ENCODE measurements at places on chromosomes 2 and 18.
A peak's percentile ranks its signal among the peaks of the same experiment; 100 is the strongest.

DNA sequence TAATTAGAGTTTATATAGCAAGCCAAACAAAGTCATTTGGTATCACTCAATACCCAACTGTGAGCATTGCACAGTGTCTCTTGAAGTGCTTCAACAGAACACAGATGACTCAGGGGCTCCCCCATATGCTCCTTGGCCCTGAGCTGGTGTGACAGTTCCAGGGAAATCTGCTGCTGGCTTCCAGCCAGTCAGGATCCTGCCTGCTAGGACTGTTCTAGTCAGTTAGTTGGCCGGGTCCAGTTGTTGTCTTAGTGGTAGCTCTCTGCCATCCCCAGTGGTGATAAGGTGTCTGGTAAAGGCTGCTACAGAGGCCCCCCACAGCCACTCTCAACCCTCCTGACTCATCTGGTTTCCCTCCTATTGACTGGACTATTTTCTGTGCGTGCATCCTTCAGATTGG is 100.3 kb downstream of the IRS1 start:
- no peak for DNase-seq

GRCh38 chr2:213148572-213149261 is 2.7 kb downstream of the IKZF2 start:
- DNase-seq: no peak

DNA sequence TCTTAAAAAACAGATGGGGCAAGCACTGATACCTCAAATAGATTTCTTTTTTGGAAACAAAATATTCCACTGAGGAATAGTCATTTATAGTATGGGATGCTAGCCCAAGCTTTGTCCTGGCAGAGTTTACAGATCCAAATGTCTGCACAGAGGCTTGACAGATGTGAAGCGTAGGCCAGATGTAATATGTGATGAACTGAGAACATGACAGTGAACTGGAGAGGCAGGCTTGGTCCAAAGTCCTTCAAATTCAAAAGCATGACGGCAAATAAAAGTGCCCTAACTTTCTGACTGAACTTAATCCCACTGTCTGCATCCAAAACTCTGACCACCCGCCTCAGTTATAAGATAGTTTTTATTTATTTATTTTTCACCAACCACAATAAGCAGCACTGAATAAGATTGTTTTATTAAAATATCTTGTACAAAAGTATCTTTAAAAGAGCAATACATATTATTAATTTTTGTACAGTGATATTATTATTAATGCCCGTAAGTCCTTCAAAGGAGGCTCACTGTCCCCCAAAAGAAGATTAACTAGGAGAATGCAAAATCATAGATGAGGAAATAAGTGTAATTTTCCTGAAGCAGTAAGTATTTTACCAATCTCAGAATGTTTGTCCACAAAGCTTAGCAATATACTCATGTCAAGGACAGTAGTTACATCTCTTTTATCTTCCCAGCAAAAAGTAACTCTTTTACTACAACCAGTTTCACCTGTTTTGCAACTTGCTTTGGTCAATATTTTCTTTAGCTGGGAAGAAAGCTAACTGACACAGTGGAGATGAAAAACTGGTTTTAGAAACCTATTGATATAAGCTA is 10.7 kb upstream of the SPOPL start:
- no peak for DNase-seq

DNA sequence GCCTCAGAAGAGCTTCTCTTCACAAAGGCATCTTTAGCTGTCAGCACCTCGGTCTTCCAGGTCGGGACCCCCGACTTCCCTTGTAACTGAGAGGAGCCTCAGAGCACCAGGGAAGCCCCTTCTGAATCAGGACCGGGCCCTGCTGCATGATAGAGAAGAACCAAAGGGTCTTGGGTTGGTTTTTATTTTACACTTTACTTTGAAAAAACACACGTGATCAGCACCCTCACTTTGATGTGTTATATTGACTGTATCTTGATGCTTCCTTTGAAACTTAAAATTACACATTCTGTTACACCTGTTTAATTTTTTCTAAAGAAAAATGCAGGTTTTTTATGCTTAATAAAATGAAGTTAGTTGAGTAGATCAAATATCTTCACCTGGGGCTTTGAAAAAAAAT is 202.3 kb downstream of the FAM210A start:
- no peak for DNase-seq

GRCh38 chr2:172560721-172561120 is 4.8 kb downstream of the PDK1 start:
- no peak for DNase-seq

DNA sequence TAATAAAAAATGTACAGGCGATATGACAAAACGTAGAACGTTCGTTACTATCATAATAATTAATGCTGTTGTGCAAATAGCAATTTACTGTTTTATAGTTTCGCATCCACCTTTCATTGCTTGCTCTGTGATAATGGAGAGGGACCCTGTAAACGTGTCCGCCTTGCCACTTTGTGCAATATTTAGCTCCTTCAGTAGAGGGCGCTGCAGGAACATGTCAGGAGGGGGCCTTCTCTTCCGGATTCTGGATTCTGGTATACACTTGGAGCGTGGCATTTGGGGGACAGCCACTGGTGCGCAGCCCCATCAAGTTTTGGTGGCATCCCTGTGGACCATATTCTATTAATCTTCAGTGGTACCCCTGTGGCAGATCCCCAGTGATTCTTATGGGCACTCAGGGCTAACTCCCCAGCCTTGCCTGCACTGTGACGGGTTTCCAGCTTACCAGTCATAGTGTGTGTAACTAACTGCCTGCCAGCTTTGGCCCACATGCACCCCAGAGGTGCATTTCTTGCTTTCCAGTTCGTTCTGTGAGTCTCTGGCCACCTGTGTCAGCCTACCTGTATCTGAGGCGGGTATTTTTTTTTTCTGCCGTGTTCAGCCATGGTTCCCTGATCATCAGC is 140.3 kb downstream of the CYRIA start:
- peak; percentile 21 for DNase-seq

DNA sequence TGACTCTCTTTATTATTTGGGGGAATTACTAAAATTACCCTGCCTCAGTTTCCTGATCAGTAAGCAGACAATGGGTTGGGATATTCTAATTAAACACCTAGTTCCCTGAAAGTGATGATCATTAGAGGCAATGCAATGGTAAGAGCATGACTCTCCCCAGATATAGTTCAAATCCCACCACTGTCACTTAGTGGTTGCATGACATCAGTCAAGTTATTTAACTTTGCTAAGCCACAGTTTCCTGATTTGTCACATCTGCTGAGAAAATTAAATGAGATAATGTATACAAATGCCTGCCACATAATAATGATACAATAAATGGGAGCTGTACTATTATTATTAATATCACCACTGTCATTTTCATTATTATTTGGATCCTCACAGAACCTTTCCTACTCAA is 29.9 kb downstream of the ZEB2 start:
- no peak for DNase-seq

DNA sequence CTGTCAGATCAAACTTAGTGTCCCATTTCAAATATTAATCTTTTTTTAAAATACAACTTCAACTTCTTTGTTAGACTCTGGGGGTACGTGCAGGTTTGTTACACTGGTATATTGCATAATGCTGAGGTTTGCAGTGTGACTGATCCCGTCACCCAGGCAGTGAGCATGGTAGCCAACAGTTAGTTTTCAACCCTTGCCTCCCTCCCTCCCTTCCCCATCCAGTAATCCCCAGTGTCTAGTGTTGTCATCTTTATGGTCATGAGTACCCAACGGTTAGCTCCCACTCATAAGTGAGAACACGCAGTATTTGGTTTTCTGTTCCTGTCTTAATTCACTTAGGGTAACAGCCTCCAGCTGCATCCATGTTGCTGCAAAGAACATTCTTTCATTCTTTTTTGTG is 23.9 kb downstream of the NOL10 start:
- DNase-seq: no peak

- peak; percentile 47 for DNase-seq
These were observed 114.7 kb downstream of the FAM210A start for GRCh38 chr18:13611601-13612195.

DNA sequence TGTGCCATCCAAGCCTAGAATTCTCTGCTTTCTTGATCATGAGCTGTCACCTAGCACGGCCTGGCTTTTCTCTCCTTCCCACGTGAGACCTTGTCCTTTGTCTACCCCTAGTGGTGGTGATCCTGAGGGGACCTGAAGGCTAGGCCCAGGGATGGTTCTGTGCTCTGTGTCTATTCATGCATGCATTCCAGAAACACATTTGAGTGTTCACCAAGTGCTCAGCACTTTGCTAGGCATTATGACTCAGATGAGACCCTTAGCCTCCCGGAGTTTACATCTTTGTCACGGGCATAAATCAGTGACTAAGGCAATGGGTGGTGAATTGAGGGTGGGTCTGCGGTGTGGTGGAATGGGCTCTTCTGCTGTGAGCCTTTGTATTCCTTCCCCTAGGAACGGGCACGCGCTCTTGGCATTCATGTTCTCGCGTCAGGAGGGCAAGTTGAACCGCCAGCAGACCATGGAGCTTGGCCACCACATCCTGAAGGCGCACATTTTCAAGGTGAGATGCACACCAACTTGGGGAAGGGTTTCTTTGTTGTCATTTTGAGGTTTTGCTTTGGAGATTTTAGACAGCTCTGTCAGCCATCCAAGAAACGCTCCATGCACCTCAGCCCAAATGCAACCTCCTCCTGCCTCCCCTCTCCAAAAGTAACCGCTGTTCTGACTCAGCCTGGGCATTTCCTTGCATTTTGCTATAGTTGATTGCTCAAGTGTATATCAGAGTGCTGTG is 100.9 kb downstream of the WDSUB1 start:
- DNase-seq: no peak

GRCh38 chr18:60259052-60259681 is 113.4 kb downstream of the MC4R start:
- no peak for DNase-seq

- DNase-seq: peak; percentile 75
These were observed 79.4 kb upstream of the TCF7L1 start for GRCh38 chr2:85053802-85054201.

DNA sequence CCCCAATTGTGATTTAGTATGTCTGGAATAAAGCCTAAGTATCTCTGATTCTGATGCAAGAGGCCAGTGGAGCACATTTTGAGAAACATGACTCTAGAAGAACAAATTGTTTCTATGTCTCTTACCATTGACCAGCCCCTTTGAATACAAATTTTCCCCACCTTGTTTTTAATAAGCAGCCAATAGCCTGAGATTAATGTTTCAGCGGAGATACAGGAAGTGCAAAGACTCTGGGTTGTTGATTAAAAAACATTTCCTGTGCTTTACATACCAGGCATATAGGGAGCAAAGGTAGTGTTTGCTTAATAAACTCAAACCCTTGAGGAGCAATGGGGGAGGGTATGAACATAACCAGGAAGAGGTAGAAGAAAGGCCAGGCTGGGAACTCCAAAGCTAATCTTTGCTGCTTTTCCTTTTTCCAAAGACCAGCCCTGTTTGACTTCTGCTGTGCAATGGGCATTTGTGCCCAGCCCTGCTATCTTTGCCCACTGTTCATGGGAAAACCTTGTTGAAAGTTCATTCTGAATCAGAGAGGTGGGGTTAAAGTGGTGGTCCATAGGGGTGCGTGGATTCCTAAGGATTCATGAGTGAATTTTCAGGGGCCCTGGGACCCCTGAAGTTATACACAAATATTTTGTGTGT is 29.3 kb downstream of the UPP2 start:
- no peak for DNase-seq

- no peak for DNase-seq
These were observed 215.4 kb downstream of the CMPK2 start for GRCh38 chr2:6650311-6650710.

DNA sequence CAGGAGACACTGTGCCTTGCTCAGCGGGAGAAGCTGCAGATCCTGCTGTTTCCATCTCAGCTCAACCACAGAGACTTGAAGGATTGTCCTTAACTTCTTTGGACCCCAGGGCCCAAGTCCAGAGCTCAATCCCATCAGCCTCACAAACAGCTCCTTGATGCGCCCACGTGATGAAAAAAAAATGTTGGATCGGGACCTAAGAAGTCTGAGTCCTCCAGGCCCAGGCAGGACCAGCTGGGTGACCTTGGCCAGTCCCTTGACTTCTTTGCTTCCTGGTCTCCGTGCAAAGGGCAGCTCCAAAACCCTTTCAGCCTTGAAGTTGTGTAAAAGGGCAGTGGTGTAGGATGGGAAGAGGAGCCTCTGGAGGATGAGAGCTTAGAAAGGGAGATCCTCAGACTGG is 175.5 kb downstream of the ZFP36L2 start:
- DNase-seq: no peak

DNA sequence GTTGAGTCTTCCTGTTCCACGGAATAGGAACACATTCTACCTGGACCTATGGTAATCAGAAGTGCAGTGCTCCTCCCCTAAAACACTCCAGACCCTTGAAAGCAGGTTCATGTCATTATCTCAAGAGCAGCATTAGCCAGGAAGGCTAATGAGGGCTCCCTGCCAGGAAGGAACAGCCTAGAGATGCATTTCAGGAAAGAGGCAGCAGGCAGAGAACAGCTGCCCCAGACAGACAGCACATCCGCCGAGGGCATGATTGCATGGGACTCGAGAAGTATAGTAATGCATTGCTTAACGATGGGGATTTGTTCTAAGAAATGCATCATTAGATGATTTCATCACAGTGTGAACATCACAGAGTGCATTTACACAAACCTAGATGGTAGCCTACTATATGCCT is 171.5 kb downstream of the ALK start:
- DNase-seq: no peak

DNA sequence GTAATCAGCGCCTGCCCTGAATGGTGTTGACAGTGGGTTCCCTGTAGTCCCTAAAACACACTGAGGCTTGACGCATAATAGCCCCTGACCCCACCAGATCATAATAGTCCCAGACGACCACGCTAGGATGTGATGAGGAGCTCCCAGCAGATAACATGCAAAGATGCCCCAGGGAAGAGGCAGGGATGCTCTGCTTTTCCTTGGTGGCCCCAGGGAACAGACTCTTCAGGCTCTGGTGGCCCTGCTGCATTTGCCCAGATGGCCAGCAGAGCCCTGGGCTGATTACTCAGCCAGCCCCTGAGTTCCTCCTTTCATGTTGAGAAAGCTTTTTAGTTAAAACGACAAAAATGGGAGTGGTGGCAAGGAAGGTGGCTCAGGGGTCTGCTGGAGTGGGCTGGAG is 5.9 kb upstream of the NCKAP5 start:
- DNase-seq: no peak

DNA sequence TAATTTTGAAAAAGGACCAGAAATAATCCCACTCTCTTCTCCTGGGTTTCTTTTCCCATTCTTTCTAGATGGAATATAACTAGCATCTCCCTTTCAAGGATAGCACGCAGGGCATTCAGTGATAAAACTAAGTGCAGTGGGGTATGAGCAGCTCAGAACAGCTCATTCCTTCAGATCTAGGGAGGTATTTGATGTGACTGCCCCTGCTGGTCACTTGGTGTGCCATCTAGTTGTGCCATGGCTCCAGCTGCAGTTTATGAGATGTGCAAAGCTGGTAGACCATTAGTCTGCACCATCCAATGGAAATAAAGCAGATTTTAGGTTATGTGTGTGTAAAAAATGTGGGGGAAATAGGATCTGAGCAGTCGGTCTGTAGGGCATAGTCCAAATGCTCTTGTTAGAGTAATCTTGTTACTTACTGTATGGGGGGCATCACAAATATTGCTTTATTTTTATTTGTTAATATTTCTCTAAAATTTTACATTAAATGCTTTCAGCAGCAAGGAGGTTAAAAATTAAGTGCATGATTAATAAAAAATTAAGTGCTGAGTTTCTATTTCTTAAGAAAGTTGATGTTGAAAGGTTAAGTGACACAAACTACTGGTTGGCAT is 38.9 kb downstream of the CTAGE1 start:
- peak; percentile 10 for DNase-seq

GRCh38 chr2:121690095-121690494 is 40.8 kb upstream of the CLASP1 start:
- no peak for DNase-seq

Data from CD14-positive monocyte (primary cell).